ENCODE measurements at places on chromosomes 12 and 14.

GRCh38 chr14:103073876-103074728, 9.9 kb upstream of the LBHD2 start:
- no peak for DNase-seq

- DNase-seq: no peak
Measured at GRCh38 chr12:104680070-104680469, 223.3 kb downstream of the CHST11 start.

DNA sequence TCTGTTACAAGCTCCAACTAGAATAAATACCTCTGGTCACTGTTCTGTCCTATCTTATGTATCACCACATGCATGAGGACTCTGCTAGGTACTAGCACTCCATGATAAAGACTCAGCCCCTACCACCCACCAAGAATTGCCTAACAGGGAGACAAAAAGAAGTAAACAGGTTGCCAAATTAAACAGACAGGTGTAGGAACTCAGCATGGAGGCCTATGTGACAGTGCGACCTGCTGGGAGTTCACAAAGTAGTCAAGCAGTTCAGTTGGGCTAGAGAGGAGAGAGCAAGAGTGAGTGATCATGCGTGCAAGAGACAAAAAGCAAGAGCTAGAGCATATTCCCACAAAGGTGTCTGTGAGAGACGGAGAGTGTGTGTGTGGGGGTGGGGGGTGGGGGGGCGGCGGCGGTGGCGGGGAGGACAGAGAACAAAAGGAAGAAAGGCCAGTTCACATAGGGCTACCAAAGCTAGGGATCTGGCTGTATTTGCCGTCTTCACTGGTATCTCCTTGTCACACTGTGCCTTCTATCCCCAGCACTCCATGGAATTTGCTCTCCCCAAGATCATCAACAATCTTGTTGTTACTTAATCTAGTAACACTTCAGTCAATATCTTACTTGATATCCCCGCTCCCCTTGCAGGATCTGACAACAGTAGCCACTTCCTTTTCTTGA, 81.2 kb downstream of the SPPL3 start:
- DNase-seq: no peak

DNA sequence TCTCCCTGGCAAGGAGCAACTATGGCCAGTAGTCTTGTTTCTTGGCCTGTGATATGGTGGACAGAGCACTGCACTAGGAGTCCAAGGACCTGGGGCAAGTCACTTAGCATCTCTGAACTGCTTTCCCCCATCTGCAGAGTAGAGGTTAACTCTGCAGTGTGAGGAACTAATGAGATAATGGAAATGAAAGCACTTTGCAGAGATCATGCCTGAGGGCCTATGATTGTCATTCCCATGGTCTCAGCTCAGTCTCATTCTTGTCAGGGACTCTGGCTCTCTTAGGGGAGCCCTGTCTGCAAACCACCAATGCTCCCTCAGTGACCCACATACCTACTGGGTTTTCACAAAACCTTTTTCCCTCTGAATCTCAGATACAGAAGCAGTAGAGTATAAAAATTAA, 6.5 kb upstream of the PNMA1 start:
- no peak for DNase-seq

DNA sequence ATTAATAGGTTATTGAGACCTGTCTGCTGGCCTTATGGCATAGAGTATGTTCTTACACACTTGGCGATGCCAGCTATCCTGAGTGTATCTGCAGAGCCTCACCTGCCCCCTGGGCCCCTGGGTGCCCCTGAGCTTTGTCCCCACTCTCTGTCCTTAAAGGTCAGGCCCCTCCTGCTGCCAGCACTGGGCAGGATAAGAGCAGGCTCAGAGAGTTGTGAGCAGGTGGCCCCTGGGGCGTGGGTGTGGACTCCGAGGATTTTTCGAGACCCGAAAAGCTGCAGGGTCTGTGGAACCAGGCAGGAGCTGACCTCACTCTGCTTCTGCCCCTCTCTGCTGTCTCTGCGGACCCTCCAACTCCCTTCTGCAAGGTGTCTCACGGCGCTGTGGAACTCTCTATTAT, 8.2 kb downstream of the HIP1R start:
- no peak for DNase-seq

- DNase-seq: no peak
Measured at GRCh38 chr14:95761436-95761835, 47.5 kb upstream of the TCL1A start.

DNA sequence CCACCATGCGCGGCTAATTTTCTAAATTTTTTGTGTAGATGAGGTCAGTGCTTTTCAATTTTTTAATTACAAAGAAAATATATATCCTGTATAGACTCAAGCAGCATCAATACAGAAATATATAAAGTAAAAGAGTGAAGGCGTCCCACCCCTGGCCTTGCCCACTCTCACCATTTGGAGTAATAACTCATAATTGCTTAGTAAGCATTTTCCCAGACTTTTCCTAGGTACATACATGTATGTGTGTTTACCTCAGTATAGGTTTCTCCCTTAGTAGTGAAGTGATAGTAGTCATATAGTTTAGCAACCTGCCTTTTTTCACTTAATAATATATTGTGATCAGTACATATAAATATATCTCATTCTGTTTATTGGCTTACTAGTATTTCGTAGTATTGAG, 200.1 kb downstream of the NUBPL start:
- no peak for DNase-seq

DNA sequence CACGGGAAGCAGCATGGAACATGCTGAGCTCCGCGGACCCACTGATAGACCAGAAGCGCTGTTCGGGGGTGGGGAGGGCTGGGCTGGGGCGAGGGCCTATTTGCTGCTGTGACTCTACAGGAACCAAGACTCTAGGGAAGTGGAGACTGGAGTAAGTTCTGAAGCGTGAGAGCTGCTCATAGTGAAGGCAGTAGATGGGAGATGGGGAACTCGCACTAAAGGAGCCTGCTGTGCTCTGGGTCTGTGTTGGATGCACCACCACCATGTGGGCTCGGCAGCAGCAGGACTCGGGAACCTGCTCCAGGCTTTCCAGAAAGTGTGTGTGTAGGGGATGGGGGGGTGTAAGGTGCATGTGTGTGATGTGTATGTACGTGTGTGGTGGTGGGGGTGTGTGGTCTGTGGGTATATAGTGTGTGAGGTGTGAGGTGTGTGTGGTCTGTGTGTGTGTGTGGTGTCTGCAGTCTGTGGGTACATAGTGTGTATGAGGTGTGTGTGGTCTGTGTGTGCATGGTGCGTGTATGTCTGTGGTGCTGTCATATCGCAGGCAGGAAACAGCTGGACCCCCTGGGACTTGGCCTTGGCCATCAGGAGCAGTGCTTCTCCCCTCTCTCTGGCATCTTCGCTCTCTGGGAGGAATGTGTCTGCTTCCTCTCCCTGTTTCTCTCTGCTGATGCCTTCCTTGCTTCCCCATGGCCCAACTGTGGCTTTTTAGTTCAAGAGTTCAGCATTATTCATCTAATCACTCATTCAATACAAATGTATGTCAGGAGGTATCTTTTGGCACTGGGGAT, 378.9 kb downstream of the FUT8 start:
- DNase-seq: no peak
